ENCODE measurements at places on chromosomes 6 and 20.

DNA sequence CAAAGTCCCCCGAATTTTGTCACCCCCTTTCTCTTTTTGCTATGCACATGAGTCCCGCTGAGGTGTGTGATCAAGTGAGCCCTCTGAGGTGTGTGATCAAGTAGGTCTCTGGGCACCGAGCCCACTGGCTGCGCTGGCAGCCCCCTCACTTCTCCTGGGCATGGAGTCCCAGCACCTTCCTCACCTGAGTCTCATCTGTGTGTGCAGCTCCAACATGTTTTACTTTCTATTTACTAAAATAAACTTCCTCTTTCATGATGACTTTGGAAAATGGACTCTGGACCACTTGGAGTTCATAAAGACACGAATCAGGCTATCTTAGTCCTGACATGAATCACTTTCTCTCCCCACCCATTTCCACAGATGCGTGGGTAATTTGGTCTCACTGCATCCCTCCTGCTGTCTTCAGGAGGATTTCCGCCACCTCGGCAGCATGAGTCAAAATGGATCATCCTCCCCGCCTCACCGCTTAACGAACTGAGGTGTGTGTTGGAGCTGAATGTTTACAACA is 39.8 kb downstream of the PRDM1 start:
- no peak for DNase-seq

DNA sequence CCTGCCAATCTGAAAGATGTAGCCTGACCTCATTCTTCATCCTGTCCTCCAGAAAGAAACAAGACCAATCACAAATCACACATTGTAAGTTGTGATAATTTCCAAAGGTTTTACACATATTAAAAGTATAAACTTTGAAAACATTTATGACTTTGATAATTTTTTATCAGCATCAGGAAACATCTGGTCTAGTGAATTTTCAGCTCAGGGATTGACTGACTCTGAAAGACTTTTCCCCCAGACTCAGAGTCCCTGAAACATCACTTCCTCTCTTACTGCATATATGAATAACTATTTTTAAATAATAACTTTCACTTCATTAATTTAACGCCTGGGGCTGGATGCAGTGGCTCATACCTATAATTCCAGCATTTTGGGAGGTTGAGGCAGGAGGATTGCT is 48.5 kb upstream of the SSTR4 start:
- DNase-seq = no peak

GRCh38 chr6:129292836-129293235 is 409.9 kb downstream of the LAMA2 start:
- no peak for DNase-seq

DNA sequence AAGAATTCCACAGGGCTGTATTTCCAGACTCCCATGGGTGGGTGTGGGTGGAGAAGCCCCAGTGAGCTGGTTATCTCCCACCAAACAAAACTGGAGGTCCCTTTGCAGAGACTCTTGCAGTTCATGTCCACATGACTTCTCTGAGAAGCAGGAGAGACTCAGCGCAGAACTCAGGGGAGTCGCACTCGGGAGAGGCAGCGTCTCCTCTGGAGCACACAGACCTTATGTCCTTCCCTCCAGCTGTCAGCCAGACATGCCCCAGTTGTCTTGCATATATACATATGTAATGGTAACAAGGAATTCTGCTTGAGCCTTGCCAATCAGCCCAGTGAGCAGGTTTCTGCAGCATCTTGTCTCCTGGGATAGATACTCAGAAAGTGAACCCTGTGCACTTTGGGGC is 23.8 kb downstream of the MYT1 start:
- no peak for DNase-seq

DNA sequence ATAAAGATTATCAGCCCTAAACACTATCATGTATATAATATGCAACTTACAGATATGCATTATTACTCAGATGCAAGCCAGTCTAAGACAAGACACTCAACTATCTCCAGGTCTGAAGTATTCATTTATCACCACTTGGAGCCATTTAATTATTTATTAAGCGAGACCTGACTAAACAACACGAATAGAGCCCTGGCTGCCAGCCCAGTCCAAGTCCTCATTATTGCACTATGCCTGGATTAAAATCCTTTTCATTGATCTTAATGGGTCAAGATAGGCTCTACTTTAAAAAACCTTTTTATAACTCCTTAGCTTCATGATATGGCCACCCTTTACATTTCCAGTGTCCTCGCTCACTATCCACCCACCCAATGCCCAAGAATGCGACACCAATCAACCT is 183.1 kb upstream of the MARCKS start:
- no peak for DNase-seq

- no peak for DNase-seq
These were observed 126.2 kb downstream of the RNF144B start for GRCh38 chr6:18513253-18513798.

- DNase-seq = no peak
These were observed 43.5 kb upstream of the MYL9 start for GRCh38 chr20:36497856-36498255.

DNA sequence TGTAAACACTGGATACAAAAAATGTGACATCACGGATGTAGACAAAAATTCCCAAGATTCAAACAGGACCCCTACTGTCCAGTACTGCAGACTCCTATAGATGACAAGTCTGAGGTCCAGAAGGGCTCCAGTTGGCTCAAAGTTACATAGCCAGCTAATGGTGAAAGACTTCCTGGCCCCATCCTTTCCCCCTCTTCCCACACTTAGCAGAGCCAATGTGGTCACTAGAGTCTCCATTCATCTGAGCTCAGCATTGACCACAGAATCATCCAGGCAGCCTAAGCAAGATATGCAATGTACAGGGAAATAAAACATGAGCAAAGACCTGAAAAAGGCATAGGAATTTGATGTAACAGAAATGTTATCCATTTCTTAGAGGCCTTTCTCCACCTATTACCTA is 180.5 kb downstream of the ADAT2 start:
- no peak for DNase-seq

DNA sequence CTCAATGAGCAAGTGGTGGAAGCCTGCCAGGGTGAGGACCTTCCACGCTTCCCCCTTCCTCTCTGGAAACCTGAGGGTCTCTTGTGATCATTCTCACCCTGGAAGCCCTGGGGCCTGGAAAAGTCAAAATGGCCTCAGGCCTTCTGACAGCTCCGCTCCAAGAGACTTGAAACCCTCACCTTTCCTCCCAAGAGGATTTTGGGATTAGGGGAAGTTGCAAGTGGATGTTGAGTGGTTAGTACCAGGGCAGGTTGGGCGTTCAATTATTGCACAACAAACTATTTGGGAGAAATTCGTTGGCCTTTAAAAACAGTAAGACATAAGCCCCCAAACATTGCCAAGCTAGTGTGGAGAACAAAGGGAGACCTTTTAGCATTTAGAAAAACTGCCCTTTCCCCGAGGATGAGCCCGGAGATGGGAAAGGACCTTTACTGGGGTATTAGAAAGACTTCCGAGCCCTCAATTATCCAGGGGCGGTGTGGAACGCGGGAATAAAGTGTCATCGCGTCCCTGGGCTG is 4.7 kb downstream of the NKX2-2 start:
- DNase-seq = no peak

DNA sequence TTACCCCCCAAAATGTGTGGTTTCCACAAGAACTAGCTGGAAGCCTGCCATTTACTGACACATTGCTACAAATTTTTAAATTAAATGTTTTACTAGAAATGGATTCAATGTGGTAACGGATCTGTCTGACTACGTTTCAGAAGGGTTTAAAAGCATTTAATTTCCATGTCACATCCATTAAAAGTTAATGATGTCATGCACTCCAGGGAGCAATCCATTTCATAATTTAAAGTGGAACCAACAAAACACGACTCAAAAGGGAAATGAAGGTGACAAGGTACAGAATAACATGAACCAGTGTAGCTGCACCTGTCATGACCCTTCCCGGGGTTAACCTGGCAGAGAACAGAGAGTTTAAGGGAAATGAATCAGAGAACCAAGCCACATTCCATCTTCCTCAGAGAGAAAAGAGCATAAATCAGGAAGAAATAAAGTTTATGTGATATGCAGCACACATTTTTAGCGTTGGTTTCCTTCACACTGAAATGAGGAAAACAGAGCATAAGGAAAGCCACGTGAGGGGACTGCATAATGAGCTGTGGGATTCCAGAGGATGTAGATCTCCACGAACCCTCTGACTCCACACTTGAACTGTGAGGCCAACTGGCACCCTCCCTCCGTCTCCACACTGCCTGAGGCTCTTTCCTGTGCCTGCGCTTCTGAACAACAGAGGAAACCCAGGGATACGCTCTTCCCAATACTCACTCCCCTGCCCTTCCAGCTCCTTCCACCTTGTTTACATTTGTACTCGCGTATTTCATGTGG is 170.3 kb upstream of the AHI1 start:
- DNase-seq = no peak

GRCh38 chr6:2245103-2245876 is at the start of gene GMDS:
TSS of gene GMDS (minus strand) at chr6:2245605.
- DNase-seq = peak; percentile 82

DNA sequence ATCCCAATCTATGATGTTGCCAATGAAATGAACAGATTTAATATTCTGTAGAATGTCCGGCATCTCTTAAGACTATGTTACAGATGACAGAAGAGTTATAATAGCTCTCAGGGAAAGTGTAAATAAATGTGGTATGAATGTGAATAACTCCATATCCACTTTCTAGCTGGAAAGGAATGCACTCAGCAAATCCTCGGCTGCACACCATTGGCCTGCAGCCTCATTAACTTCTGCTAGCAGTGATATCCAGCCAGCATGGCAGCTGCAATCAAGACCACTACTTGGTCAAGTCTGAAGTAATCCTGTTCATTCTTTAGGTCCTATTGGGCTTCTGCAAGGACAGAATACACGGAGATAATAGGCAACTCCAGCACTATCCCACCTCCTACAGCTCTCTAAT is 17.3 kb upstream of the MICA start:
- DNase-seq = no peak

DNA sequence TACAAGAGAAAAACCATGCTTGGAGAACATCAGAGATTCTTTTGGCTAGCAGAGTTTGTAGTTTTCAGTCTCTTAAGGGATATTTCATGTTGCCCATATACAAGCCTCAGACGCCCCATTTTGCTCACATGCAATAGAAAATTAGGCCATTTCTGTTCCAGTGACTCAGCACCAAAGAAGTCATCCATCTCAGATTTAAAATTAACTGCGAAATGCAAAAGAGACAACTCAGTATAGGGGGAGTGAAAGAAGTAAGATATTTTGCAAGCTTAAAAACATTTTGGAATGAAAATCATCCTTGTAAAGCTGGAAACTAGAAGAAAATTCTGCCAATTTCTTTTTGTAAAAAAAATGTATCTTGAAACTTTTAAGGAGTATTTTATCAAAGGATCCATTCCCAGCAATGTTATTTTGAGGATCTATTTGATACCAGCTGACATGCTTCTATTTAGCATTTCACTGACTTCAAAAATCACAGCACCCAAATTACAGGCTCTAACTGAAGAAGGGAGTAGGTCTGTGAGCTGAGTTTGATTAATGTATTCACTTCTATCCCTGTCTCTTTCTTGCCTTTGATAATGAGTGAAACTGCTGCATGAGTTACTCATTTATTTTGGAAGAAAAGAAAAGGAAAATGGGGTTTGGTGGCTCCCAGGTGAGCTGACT is 223.7 kb upstream of the SULF2 start:
- no peak for DNase-seq

GRCh38 chr6:151661928-151662327 is 145.6 kb upstream of the ESR1 start:
- DNase-seq = no peak

Data from anterior cingulate cortex (tissue), 58 donors.